ENCODE measurements at places on chromosomes 6 and 20. TPM values are rescaled to one million over a fixed set of nuclear protein-coding genes. Genes with fewer than 3 reads are reported as not detected.

TSBP1 gene
- polyA plus RNA-seq, result not detected

GID8 gene
- polyA plus RNA-seq, result 52.0 TPM

RGS17 gene
- 2.2 TPM for polyA plus RNA-seq

OPN5 gene
- polyA plus RNA-seq, result 0.50 TPM

NOX3 gene
- polyA plus RNA-seq, result 1.5 TPM

FYN gene
- 162 TPM for polyA plus RNA-seq

ANKEF1 gene
- 10.1 TPM for polyA plus RNA-seq

OR2H2 gene
- polyA plus RNA-seq, result 0.07 TPM

CBLN4 gene
- polyA plus RNA-seq, result 2.2 TPM

POM121L2 gene
- polyA plus RNA-seq, result not detected

RRAGD gene
- 31.6 TPM for polyA plus RNA-seq

TRIM38 gene
- 10.3 TPM for polyA plus RNA-seq

HLA-DQA1 gene
- 7.4 TPM for polyA plus RNA-seq

RAD21L1 gene
- polyA plus RNA-seq, result not detected

RAET1L gene
- not detected for polyA plus RNA-seq

SCAF8 gene
- polyA plus RNA-seq, result 65.2 TPM

GSTA2 gene
- 0.15 TPM for polyA plus RNA-seq

BACH2 gene
- 9.1 TPM for polyA plus RNA-seq

EPHA7 gene
- 44.7 TPM for polyA plus RNA-seq

HLA-DOB gene
- 0.17 TPM for polyA plus RNA-seq

SLC22A16 gene
- polyA plus RNA-seq, result 0.50 TPM

NOL7 gene
- polyA plus RNA-seq, result 101 TPM

NKX2-2 gene
- not detected for polyA plus RNA-seq

Data from right renal cortex interstitium (tissue), 3 donors.